ENCODE measurements at places on chromosomes 6 and 20. TPM values are rescaled to one million over a fixed set of nuclear protein-coding genes. Genes with fewer than 3 reads are reported as not detected.

- peak; percentile 60 for DNase-seq
- H3K4me3 ChIP-seq = peak overlapping the region; percentile 62
- H3K36me3 ChIP-seq = no peaks in the 10 kb centered on the region
Observed at GRCh38 chr20:58883241-58883691, 30.8 kb downstream of the GNAS start.

DNA sequence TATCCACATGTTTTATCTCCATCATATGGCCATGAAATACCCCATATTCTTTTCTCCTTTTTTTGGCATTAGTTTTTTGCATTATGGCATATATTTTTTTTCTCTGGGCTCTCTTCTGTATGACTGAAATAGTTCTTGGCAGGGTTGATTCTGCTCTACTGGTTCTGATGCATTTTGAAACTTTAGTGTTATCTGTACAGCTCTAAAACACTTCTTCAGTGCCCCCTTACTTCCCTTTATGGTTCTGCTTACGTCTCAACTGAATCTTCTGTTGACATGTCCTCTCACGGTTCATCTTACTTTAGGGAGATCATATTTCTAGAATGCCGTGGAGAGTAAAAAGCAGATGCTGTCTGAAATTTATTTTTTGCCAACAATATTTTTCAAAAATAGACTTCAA, 23.2 kb upstream of the TXNDC5 start:
- no peak overlapping the region for H3K27ac ChIP-seq
- H3K27me3 ChIP-seq = peaks cover 12% of the 10 kb centered on the region
- no peaks in the 10 kb centered on the region for H3K4me1 ChIP-seq
- no peak for DNase-seq
- H3K4me3 ChIP-seq = no peak overlapping the region

DNA sequence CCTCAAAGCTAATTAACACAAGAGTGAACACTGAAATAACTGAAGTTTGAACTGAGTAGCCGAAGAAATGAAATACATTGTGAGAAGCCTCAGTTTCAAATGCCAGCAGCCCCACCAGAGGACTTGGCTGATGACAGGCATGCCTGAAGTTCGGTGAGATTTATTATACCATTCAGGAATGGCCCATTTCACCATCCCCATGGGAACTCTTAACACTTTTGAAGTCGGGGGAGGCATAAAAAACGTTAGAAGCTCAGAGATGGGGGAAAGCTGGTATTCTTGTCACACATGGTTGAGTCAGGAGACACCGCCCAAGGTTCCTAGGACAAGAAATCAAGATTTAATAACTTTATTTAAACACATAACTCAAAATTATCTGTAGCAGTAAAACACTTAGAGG, 17.6 kb upstream of the SLC22A3 start:
- no peak overlapping the region for H3K27ac ChIP-seq
- DNase-seq = no peak
- H3K4me1 ChIP-seq = no peaks in the 10 kb centered on the region
- no peak overlapping the region for H3K4me3 ChIP-seq
- H3K36me3 ChIP-seq = 0 out of 2 replicates have a peak, but pooled peaks cover 3% of the 10 kb centered on the region

- no peak overlapping the region for H3K27ac ChIP-seq
- peaks cover 4% of the 10 kb centered on the region for H3K27me3 ChIP-seq
- H3K4me3 ChIP-seq = no peak overlapping the region
- no peak for DNase-seq
Observed at GRCh38 chr20:13286052-13286451, 65.0 kb downstream of the ISM1 start.

DNA sequence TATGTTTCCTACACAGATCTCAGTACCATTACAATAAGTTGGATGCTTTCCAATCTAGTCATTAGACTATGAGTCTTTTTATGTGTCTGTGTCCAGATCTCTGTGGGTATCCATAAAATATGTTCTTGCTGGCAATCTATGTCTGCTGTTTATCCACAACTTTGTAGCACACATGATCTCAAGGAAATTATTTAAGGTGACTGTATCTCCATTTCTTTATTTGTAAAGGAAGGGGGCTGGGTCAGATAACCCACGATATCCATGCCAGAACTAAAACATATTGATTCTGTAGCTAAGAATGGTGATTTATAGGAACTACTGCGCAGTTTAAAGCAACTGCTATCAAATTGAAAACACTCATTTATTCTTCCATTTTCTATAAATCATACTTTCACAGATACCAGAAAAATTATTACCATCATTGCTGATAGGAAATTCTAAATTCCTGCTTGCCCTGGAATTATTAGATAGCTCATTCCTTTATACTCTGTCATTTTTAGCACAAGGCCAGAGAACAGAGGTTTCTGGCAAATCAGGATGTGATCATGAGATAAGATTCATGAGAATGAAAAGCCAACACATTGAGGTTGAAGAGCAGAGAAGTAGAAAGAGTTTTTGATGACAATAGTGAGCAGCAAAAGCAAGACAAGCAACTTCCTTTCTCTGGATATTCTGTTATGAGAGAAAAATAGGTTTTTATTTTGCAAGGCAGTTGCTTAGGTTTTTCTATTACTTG, 851.4 kb upstream of the CITED2 start:
- peak overlapping the region; percentile 40 for H3K4me3 ChIP-seq
- peak; percentile 75 for DNase-seq
- peak overlapping the region; percentile 78 for H3K27ac ChIP-seq
- peaks cover 7% of the 10 kb centered on the region for H3K36me3 ChIP-seq
- H3K4me1 ChIP-seq = peaks cover 39% of the 10 kb centered on the region

GRCh38 chr6:52616059-52616690, 39.3 kb upstream of the TRAM2 start:
- no peak overlapping the region for H3K4me3 ChIP-seq
- peak overlapping the region; percentile 50 for H3K27ac ChIP-seq
- H3K36me3 ChIP-seq = no peaks in the 10 kb centered on the region
- DNase-seq = no peak
- no peaks in the 10 kb centered on the region for H3K27me3 ChIP-seq
- H3K4me1 ChIP-seq = peaks cover 72% of the 10 kb centered on the region

DNA sequence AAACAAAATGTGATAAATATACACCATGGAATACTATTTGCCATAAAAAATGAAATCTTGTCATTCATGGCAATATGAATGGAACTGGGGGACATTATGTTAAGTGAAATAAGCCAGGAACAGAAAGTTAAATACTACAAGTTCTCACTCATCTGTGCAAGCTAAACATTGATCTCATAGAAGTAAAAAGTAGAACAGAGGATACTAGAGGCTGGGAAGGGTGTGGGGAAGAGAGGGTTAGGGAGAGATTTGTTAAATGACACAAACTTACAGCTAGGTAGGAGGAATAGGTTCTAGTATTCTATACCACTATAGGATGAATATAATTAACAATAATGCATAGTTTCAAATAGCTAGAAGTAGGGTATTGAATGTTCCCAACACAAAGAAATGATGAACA, 61.0 kb downstream of the SLC22A2 start:
- H3K27ac ChIP-seq = no peak overlapping the region
- H3K36me3 ChIP-seq = no peaks in the 10 kb centered on the region
- no peak for DNase-seq
- H3K4me1 ChIP-seq = no peaks in the 10 kb centered on the region

DNA sequence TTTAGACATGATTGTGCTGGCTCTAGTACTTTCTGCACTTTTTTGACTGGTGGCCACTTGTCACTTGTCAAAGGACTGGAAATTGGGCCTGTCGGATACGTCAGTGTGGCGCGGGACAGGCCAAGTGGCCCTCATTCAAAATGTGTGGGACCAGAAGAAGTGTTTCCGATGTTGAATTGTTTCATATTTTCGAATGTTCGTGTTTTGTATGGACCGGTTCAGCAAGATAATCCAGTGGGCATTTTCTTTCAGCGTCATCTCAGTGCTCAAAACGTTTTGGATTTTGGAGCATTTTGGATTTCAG, 3.5 kb downstream of the KIF25 start:
- H3K27ac ChIP-seq = no peak overlapping the region
- H3K27me3 ChIP-seq = peaks cover 31% of the 10 kb centered on the region
- H3K4me3 ChIP-seq = no peak overlapping the region
- H3K36me3 ChIP-seq = no peaks in the 10 kb centered on the region
- no peaks in the 10 kb centered on the region for H3K4me1 ChIP-seq
- no peak for DNase-seq

- H3K4me3 ChIP-seq = no peak overlapping the region
- no peak overlapping the region for H3K27ac ChIP-seq
- peak; percentile 33 for DNase-seq
Observed at GRCh38 chr6:34056305-34057108, 89.4 kb downstream of the GRM4 start.

- peaks cover 12% of the 10 kb centered on the region for H3K36me3 ChIP-seq
- no peaks in the 10 kb centered on the region for H3K27me3 ChIP-seq
- DNase-seq = no peak
- no peak overlapping the region for H3K27ac ChIP-seq
- peaks cover 63% of the 10 kb centered on the region for H3K4me1 ChIP-seq
Observed at GRCh38 chr6:136083540-136083939, 166.6 kb downstream of the MTFR2 start.

DNA sequence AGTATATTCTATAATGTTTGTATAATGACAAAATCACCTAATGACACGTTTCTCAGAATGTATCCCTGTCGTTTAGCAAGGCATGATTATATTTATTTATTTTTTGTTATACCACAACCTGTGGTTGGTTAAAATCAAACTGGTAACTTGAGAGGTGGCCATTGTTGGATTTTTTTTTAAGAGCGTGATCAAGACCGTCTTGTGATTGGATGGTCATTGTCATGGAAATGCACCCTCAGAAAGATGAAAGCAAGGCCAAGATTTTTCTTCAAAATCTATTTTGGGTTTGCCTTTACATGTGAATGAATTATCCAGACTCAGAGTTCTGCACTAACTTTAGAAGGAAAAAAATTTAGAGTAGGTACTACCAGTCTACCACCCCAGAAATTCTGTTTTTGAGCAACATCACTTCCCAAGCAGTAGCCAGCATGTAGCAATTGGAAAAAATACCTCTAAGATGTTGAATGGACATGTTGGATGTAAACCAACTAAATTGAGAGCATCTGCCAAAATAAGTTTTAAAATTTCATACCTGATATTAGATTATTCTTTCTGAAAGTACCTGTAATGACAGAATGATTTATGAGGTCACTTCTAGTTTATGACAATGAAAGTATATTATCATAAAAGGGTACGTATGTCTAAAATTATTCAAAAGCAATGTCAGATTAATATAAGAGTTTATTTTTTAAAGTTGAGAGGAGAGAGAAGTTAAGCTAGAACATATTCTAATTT, 50.8 kb downstream of the NCOA7 start:
- H3K4me1 ChIP-seq = peaks cover 17% of the 10 kb centered on the region
- DNase-seq = no peak
- no peak overlapping the region for H3K4me3 ChIP-seq

DNA sequence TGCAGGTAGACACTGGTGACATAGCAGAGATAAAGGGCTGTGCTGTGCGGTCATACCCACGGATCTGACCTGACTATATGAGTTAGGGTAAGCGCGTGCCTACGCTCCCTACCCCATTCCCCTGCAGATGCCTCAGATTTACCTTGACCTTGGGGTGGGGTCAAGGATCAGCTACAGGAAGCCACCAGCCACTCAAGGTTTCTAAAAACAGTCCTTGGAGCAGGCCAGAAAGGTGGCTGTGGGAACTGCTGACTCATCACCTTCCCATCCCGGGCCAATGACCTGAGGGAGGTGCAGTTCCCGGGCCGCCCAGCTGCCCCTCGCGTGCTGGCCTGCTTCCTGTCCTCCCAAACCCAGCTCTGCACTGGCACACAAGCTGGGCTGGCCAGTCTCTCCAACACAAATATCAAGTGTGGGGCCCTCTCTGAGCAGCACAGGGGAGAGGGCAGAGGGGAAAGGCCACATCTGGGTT, 23.0 kb downstream of the KCNK5 start:
- H3K27ac ChIP-seq = no peak overlapping the region
- no peaks in the 10 kb centered on the region for H3K36me3 ChIP-seq
- peaks cover 3% of the 10 kb centered on the region for H3K27me3 ChIP-seq
- no peaks in the 10 kb centered on the region for H3K4me1 ChIP-seq
- H3K4me3 ChIP-seq = no peak overlapping the region
- DNase-seq = no peak

DNA sequence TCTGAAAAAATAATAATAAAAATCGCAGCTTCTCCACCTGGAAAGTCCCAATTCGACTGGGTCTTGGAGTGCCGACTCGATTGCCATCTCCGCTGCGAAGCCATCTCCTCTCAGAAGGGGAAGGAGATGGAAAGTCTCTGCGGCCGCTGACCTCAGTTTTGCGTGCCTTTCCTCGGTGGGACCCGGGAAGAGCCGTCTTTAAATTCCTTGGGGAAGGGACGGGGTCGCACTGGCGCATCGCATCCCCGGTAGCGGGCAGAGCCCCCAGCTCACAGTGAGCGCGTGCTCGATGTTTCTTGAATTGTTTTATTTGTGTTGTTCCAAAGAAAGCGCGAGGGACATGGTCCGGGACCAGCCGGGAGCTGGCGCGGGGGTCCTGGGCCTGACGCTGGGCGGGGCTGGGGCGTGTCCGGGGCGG, 270 bp upstream of the TIAM2 start:
- H3K27me3 ChIP-seq = no peaks in the 10 kb centered on the region
- H3K36me3 ChIP-seq = no peaks in the 10 kb centered on the region

- H3K36me3 ChIP-seq = peaks cover 31% of the 10 kb centered on the region
- no peak overlapping the region for H3K4me3 ChIP-seq
- H3K27ac ChIP-seq = peak overlapping the region; percentile 46
- H3K4me1 ChIP-seq = peaks cover 45% of the 10 kb centered on the region
Observed at GRCh38 chr20:19807191-19807945, 49.3 kb downstream of the RIN2 start.

DNA sequence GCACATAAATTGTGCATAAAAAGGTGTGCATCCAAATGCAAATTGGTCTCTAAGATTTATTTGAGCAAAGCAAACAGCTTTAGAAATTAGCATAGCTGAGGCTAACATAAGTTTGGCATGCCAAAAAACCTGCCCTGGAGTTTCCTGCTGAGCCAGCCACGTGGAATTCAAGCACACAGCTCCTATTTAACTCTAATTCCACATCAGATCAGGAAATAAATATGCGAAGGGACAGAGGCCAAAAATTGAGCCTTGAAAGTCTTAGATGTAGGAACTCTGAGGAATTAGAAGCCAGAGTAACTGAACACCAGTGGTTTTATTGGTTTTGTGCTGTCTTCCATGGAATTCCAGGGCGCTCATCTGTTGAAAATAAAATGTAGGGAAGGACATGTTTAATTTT, 19.6 kb downstream of the SOBP start:
- H3K27ac ChIP-seq = no peak overlapping the region
- H3K4me1 ChIP-seq = no peaks in the 10 kb centered on the region
- no peak overlapping the region for H3K4me3 ChIP-seq
- no peaks in the 10 kb centered on the region for H3K27me3 ChIP-seq

- H3K27me3 ChIP-seq = no peaks in the 10 kb centered on the region
- no peak for DNase-seq
- H3K27ac ChIP-seq = no peak overlapping the region
- H3K4me1 ChIP-seq = no peaks in the 10 kb centered on the region
Observed at GRCh38 chr6:88266126-88266525, 100.0 kb upstream of the CNR1 start.

GRCh38 chr20:1390581-1391403, 2.1 kb downstream of the FKBP1A start:
- H3K27me3 ChIP-seq = no peaks in the 10 kb centered on the region
- H3K4me1 ChIP-seq = peaks cover 82% of the 10 kb centered on the region
- DNase-seq = no peak

GRCh38 chr6:30843611-30843998, 40.7 kb upstream of the DDR1 start:
- DNase-seq = no peak
- peaks cover 38% of the 10 kb centered on the region for H3K4me1 ChIP-seq
- peaks cover 6% of the 10 kb centered on the region for H3K27me3 ChIP-seq
- H3K36me3 ChIP-seq = no peaks in the 10 kb centered on the region
- peak overlapping the region; percentile 31 for H3K4me3 ChIP-seq
- no peak overlapping the region for H3K27ac ChIP-seq

FOXC1 gene
- total RNA-seq = 18.0 TPM

GNRH2 gene
- total RNA-seq = not detected

ZFP57 gene
- not detected for total RNA-seq

C6orf141 gene
- total RNA-seq = not detected

TGM3 gene
- total RNA-seq = 0.07 TPM

All from HFFc6 (cell line).